AG20443 (cell line): ENCODE measurements at places on chromosomes 12 and 14.

GRCh38 chr12:15662303-15662980 is 126.7 kb downstream of the EPS8 start:
- DNase-seq = peak; percentile 74

- no peak for DNase-seq
These were observed 84.6 kb downstream of the WNK1 start for GRCh38 chr12:836952-837351.

- DNase-seq = peak; percentile 36
These were observed 164.8 kb upstream of the NRXN3 start for GRCh38 chr14:78005325-78005724.

DNA sequence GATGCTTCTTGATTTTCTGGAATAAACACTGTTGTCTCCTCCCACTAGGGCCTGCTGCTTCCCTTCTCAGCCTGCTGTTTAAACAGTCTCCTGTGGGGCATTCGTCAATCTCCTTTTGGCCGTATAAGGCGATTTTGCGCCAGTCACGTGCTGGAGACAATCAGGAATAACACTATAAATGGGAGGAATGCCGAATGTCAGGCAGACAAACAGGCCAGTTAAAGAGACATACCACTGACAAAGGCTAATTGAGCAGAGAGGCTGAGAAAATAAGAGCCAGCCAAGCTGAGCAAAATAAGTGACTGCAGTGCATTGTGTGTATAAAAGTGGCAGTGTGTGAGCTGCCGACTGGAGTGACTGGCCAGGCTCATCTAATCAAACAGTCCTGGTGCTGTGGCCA is 23.3 kb downstream of the DMAC2L start:
- DNase-seq = peak; percentile 46

DNA sequence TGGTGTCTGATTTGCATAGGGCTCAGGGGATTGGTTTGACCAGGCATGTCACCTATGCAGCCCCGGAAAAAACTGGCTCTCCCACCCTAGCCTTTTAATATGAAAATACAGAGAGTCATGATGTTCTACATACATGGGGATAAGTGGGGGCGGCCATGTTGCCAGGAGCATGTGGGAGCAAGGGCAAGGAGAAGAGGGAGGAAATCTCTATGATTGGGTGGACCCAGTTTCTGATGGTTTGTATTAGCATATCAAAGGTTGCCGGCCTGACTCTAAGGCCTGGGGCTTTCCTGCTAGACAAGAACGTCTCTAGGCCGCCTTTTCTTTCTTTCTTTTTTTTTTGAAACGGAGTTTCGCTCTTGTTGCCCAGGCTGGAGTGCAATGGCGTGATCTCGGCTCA is 123.4 kb upstream of the CPSF6 start:
- no peak for DNase-seq

DNA sequence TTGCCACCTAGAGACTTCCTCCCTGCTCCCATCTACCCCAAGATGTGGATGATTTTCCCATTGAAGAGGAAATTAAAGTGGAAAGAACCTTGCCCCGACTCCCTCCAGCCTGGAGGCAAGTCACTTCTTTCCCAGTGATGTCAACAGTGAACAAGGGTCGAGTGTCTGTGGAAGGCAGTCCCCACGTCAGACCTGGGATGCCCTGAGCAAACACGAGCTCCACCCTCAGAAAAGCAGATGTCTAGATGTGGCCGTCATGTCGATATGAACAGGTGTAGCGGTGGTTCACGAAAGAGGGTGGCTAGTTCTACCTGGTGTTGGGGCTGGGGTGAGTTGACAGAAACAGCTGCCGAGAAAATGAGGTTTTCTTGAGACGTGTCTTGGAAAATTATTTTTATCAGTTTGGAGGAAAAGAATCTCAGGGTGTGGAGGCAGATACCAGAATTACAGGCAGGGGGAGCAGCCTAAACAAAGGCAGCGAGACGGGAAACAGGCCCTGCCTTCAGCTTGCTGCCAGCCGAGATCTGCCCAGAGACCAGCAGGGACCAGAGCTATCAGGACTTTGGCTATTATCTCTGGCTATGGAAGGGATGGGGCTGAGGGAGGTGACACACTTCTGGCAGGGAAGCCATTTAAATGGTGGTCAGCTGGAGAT is 25.9 kb downstream of the SYNDIG1L start:
- peak; percentile 55 for DNase-seq

GRCh38 chr14:100155756-100156616 is 3.5 kb downstream of the DEGS2 start:
- no peak for DNase-seq

DNA sequence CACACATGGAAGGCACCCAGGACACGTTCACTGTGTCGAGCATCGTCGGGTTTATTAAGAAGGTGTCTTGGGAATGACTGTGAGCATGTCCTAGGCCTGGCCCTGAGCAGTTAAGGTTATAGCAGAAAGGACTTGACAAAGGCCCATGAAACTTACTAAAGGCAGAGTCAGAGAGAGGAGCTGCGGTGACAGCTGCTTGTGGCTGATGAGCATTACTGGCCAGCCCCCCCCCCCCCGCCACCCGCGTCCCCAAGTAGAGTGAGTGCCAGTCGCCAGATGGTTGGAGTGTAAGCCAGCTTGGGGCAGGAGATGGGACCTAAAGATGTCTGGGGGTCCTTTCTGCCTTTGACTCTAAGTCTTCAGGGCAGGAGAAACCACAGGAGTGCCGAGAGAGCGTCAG is 169.9 kb downstream of the TSPAN9 start:
- DNase-seq = no peak

DNA sequence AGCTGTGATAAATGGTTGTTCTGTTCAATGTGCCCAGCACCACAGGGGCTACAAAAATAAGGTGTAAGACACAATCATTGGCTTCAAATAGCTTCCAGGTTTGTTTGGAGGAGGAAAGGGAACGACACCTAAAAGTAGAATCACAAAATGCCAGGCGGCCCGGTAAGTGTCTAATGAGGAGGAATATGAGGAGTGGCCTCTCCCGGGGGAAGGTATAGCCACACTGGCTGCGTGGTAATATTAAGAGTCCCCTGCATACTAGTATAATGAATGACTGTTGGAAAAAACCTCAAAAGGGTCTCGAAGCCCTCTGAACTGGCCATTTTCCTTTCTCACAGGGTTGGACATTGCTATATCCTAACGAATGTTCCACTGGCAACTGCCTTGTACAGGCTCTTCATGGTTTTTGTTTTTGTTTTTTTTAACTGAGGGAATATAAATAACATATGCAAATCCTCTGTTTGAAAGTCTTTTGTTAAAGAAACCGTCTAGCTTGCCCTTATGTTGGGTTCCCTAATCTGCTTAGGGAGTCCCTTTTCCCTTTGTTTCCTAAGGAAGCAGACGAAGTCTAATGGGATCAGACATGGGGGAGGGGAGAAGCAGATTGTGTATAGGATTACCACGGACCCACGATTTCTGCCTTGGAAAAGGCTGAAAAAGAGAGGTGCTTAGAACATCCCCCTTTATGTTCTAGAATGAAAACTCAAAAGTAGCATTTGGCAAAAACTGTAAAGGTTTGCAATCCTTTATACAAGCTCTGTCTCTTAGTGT is 4.2 kb downstream of the CCDC60 start:
- DNase-seq = no peak

GRCh38 chr12:75571204-75571603 is 59.8 kb upstream of the KRR1 start:
- no peak for DNase-seq

GRCh38 chr12:127113945-127114344 is 1153.0 kb upstream of the TMEM132C start:
- DNase-seq = no peak

DNA sequence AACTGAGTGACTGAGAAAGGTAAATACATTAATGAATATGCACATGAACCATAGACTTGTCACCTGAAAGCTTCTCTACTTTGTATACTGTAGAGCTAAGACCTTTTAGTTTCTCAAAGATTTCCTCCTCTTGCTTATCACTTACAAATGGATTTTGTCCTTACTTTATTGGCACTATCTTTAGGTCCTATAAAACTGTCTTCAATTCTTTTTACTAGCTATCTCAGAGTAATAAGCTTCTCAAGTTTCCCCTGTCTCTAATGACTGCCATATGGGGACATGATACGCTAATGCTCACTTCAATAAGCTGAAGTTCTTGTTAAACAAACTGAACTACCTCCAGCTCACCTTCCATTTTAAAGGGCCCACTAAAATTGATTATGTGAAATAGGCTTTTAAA is 468.2 kb upstream of the CCDC196 start:
- DNase-seq = no peak

DNA sequence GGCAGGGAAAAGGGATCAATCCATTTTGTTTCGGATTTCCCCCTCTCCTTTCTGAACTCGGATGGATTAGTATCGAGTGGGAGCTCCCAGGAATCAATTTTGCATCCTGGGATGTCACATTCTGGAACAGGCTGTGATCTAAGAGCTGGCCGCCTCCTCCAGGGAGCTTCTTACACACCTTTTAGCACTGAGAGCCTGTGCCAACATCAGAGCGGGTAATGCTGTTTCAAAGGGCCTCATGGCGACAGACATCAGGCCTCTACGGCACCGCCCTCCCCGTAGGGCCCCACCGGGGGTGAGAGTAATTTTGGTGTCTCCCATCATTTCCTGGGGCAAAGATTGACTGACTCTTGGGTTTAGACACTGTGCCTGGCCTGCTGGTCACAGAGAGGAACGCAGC is 2.7 kb downstream of the GALNT9 start:
- DNase-seq = no peak

- DNase-seq = peak; percentile 79
These were observed 20.9 kb downstream of the PDE6H start for GRCh38 chr12:14993537-14994266.

DNA sequence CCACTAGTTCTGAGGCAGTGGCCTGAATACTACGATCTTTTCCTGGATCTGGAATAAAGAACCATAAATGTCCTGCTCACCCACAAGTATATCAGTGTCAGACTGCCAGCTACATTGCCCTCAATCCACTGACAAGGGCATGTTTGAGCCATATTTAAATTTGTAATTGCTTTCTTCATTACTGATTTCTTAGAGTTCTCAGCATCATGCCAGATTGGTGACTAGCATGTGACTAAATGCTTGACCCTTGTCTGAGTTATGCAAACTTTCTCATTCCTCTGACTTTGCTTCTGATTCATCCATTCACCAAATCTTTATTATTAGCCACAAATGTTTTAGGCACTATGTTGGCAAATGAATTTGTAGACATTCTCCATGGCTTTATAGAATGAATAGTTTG is 143.6 kb upstream of the SLC16A7 start:
- peak; percentile 75 for DNase-seq

DNA sequence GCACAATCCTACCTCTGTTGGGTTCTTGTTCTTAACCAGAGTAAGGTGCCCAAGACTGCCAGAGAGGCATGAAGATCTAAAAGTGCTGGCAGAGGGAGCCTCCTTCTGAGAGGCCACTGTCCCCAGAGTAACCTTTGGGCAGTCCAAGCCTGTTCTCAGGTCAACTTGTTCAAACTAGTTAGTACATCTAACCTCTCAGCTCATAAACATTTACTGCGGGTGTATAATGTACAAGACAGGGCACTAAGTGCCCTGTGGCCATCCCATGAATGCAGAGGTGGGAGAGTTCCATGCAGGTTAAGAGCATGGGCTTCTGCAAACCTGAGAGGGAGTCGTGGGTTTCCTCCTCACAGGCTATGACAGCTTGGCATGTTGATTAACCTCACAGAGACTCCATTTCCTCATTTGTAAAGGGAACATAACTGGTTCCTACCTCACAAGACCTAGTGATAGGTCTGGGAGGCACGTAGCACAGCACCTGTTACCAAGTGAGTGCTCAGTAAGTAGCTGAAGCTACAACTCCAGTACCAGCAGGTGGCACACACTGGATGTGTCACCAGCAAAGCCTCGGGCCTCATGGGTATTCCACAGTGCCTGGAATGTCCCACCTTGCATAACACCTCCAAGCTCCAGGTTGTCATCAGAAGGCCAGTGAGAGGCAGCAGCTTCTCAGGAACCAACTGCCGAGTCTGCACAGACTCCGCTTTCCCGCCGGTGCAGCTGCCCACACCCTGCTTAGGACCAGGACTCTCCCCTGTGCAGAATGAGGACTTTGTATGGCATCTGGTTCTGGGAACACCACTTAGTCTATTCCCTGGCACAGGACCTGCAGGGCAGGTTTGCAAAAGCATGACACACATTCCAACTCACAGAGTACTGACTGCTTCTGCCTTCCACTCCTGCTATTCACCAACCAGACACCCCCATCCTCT is 4.4 kb downstream of the VDR start:
- DNase-seq = peak; percentile 20

DNA sequence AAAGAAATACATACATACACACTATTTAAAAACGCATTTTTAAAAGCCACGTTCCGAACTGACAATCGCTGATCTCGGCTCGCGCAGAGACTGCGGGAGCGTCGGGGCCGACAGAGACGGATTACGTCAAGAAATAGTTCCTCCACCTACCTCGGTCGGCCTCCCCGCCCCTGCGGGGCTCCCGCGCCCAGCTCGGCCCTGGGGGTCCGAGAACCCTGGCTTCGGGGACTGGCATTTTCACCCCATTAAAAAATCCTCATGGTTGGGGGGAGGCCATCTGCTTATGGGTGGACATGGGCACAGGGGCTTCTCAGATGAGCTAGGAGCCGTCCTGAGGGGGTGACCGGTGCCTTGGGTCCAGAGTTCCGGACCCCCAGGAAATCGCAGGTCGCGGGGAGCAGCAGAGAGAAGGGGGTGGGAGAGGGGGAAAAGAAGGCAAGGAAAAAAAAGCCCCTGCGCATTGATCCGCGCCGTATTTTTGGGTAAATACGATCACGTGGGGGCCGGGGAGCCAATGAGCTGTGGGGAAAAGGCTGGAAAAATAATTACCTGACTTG is 324 bp upstream of the HOXC9 start:
- DNase-seq = peak; percentile 85

DNA sequence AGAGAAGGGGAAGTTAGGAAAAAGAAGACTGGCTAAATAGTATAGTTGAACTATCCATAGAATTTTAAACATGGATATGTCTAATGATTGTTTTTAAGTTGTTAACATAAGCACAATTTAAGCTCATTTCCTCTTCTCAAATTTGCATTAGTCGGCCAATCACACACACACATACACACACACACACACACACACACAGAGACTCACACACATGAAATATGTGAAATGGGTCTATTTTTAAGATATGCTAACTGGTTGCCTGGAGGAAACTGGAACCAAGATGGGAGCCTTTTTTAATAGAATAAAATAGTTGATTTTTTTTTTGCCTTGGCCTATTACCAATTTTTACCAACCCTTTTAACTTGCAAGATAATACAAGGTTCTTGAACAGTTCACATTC is 24.0 kb upstream of the STYK1 start:
- DNase-seq = no peak

- no peak for DNase-seq
These were observed 1.1 kb downstream of the PSMB11 start for GRCh38 chr14:23043145-23043544.
